ENCODE measurements at places on chromosomes 16 and 17.

- DNase-seq = no peak
These were observed 4.4 kb upstream of the MED9 start for GRCh38 chr17:17472333-17472920.

- DNase-seq = no peak
These were observed 930 bp downstream of the SPNS2 start for GRCh38 chr17:4499431-4500190.

GRCh38 chr16:19812986-19813385 lies 71.7 kb downstream of the GPRC5B start:
- DNase-seq = no peak

- no peak for DNase-seq
These were observed 9.6 kb downstream of the FLOT2 start for GRCh38 chr17:28887871-28888471.

GRCh38 chr16:15672514-15673167 lies 22.6 kb downstream of the NDE1 start:
- DNase-seq = peak; percentile 82

- no peak for DNase-seq
These were observed 28.1 kb upstream of the ENPP7 start for GRCh38 chr17:79702550-79703236.

DNA sequence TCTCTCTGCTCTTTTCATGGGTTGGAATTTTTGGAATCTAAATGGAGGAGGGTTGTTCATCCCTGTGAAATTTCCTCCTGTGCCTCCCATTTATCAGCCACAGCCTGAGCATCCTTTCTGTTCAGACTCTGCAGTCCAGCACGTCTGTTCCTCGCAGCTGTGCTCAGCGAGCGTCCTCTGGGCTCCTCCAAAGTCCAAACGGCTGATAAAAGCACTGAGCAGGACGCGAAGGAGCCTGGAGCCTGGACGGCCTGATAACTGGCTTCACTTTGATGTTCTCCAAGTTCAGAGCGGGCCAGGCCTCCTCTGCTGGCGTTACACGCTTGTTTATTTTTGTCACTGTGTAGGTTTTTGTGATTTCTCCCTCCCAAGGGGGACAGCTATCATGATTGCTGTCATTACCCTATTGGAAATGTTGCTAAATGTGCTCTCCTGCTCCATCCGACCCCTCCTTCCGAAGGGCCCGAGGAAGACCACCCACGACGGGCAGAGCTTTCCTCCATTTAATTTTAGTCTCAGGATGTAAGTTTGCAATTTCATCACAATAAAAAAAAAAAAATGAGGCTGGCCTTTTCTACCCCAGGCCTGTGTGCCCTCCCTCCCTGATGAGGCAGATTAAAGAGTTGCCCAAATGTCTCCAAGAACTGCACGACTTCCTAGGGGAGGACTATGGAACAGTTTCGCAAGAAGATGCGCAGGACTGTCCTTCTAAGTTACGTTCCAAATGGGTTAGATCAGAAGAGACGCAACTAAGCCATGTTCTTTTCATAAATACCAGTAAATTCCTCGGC lies 290.5 kb upstream of the FOXF1 start:
- DNase-seq = no peak

GRCh38 chr17:43881181-43881580 lies 26.2 kb downstream of the MPP2 start:
- DNase-seq = no peak

- DNase-seq = peak; percentile 88
These were observed at the start of gene CORO1A for GRCh38 chr16:30183233-30184095. Gene CORO1A, plus strand, starts transcription at chr16:30183602. Its CDS starts 1,608 bp downstream, at chr16:30185210.

GRCh38 chr17:21001813-21002221 lies 41.0 kb downstream of the USP22 start:
- DNase-seq = no peak

DNA sequence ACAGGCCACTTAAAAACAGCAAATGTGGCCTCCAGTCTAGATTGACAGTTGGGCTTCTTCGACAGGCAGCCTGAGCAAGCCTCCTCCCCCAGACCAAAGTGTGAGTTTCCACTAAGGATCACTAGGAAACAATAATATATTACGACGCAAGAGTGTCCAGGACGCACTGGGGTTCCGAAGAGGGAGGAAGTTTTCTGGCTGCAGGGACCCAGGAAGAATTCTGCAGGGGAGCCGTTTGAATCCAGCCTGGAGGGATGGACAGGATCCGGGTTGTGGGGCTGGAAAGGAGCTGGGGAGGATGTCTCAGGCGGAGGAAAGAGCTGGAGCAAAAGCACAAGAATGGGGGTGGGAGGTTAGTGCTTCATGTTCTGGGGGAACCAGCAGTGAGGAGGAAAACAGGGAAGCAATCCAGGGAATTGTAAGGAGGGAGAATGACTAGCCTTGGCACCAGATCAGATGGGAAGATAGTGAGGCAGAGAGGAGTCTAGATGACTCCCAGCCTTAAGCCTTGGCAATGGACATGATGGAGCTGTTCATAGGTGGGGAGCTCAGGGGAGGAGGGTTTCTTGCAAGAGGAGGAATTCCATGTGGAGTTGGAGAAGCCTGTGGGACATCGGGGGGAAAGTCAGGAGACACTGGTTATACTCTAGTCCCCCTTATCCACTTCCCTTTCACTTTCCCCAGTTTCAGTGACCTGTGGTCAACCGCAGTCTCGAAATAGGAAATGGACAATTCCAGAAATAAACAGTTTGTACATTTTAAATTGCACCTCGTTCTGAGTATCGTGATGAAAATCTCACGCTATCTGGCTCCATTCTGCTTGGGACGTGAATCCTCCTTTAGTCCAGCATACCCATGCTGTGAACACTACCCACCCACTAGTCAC lies 26.6 kb downstream of the NGFR start:
- DNase-seq = peak; percentile 60

DNA sequence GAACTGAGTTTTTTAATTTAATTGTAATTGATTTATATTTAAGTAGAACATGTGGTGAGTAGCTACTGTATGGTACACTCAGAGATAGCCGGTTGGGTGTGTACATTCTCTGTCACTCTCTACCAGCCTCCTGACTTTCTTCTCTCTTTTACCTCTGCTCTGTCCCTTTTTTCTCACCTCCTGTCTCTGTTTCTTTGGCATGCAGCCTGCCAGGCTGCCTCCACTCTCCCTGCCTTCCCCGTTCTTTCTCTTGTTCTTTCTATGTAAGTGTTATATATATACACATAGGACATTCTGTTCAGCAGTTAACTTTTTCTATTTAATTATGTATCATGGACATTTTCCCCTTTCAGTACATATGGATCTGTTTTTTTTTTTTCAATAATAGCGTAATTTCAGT lies 50.8 kb downstream of the MRTFB start:
- no peak for DNase-seq

DNA sequence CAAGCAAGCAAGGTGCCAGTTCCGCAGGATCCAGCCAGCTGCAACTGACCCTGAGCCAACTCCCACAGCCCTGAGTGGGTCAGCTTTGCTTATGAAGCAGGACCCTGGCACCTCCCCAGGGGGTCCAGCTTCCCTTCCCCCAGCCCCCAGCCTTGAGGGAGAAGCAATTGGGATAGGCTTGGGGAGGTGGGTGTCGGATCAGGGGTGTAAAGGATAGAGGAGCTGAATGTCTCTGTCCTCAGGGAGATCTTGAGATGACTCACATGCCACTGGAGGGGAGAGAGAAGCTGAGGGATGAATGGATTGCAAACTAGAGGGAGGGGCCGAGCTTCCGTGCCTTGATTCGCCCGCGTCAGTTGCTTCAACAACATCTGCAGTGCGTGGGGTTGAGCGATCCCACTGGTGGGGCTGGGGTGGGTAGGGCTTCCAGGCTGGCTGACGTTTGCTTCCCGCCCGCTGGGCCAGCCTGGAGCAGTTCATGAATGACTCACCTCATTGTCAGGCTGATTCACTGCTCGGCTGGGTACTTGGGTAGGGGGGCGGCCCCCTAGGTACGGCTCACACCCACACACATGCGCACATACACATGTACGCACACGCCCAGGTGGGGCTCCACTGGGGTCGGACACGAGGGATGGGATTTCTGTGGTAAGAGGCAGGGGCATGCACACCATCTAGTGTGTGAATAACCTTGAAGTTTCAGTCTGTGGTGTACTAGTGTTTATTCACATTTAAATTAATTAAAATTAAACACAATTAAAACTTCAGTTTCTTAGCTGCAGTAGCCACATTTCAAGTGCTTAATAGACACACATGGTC lies 3.6 kb upstream of the HROB start:
- DNase-seq = peak; percentile 83

GRCh38 chr17:56933151-56933745 lies 19.4 kb upstream of the TRIM25 start:
- no peak for DNase-seq

- DNase-seq = peak; percentile 64
These were observed at the start of gene CCDC102A for GRCh38 chr16:57536306-57537193. Gene CCDC102A, minus strand, starts transcription at chr16:57536571. Its CDS starts 7,394 bp downstream, at chr16:57529177.

GRCh38 chr16:61370564-61370963 lies 665.7 kb downstream of the CDH8 start:
- DNase-seq = no peak

- peak; percentile 80 for DNase-seq
These were observed at the start of gene SLC16A3 for GRCh38 chr17:82228842-82229697. Gene SLC16A3, plus strand, starts transcription at chr17:82229042. Its CDS starts 6,967 bp downstream, at chr17:82236009.

DNA sequence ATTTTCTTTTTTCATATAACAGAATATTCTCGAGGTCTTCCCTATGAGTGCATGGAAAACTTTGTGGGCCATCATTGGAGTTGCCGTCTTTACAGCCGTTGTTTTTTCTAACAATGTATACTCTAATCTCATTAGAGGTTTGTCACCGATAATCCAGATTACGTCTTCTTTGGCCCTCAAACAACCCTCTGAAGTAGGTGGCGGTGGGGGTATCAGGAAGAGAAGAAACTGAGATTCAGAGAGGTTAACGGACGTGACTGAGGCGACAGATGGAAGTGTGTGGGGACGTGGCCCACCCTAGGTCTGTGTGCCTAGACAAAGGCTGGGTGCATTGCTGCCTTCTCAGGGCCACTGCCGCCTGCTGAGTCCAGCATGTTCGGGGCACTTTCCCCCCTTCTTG lies 63.7 kb downstream of the RPTOR start:
- no peak for DNase-seq

- DNase-seq = peak; percentile 53
These were observed 49.1 kb downstream of the KATNIP start for GRCh38 chr16:27598931-27599565.

DNA sequence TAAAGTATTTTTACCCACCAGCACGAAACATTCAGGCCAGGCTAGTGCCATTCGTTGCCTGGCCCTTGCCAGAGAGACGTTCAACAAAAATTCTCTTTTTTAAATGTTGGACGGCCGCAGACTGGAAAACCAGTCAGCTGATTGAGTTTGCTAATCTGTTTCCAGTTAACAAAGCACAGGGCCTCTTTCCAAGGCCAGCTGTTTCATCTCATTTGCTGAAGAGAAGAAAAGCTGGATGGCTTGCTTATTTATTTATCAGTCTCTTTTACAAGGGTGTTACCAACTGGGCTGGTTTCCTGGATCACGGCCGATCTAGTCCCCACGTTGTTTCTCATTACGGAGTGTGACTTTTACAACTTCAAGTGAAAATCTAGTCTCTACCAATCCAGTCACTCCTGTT lies 418.7 kb upstream of the DYNLRB2 start:
- DNase-seq = peak; percentile 42

- DNase-seq = no peak
These were observed 36.0 kb downstream of the PIMREG start for GRCh38 chr17:6480303-6480675.

GRCh38 chr16:50282955-50283631 lies 16.7 kb downstream of the ADCY7 start:
- DNase-seq = no peak

GRCh38 chr17:77555741-77556291 lies 402.7 kb upstream of the TNRC6C start:
- peak; percentile 66 for DNase-seq

DNA sequence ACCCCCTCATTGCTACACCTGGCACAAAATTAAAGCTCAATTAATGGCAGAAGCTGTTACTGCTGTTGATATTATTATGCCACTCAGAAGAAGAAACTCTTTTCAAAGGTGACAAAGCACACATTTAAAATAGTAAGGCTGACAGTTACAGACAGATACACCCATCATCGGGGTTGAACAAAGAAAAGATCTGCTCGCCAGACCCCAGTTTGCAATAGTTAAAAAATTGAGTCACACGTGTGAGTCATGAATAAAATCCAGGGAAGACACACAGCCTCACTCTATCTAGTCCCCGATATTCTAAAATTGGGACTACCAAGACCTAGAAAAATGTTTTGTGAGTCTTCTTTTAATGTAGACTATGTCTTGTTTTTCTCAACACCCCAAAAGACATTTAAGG lies 330.0 kb upstream of the SOX9 start:
- DNase-seq = no peak

GRCh38 chr16:27129401-27129800 lies 62.7 kb downstream of the C16orf82 start:
- DNase-seq = no peak

- DNase-seq = no peak
These were observed 103.9 kb upstream of the SEC14L1 start for GRCh38 chr17:77036841-77037381.

DNA sequence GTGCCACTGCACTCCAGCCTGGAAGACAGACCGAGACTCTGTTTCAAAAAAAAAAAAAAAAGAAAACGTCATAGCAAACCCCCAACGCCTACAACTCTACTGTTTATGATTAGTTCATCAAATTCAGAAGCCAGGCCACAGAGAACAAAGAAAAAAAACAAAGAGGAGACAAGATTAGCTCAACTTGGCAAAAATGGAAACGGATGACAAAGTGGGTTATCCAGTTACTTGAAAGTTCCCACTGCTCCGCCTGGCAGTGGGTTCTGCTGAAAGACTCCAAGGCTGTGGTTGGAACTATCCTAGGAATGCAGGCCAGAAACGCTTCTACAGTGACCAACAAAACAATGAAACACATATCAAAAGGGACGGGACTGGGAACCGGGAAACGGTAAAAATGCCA lies 53.1 kb downstream of the MRM3 start:
- peak; percentile 79 for DNase-seq

GRCh38 chr17:732067-732901 lies at the start of gene TLCD3A:
Gene TLCD3A, plus strand, starts transcription at chr17:732596. Its CDS starts 52 bp downstream, at chr17:732648.
- DNase-seq = peak; percentile 85

GRCh38 chr17:17104494-17104893 lies 62.2 kb downstream of the MPRIP start:
- no peak for DNase-seq

Data from right hindlimb (tissue), 1 donor.